ENCODE measurements at places on chromosomes 1 and 21.
A peak's percentile ranks its signal among the peaks of the same experiment; 100 is the strongest.

DNA sequence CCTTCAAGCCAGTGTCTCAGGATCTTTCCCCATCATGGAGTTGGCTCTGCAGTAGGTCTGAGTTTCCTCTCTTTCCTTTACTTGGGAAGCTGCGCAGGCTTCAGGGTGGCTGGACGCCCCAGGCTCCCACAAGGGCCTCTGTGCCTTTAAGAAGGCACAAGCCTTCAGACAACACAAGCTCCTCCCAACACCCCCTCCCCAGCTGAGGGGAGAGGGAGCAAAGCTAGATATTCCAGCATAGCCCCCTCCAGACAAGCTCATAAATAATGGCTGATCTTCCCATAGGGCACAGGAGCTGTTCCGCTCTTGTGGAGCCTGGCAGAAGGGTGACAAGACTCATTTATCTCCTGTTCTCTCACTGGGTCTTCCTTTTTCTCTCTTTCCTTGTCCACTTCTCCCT, 27.9 kb upstream of the ATP2B4 start:
- DNase-seq, result no peak

DNA sequence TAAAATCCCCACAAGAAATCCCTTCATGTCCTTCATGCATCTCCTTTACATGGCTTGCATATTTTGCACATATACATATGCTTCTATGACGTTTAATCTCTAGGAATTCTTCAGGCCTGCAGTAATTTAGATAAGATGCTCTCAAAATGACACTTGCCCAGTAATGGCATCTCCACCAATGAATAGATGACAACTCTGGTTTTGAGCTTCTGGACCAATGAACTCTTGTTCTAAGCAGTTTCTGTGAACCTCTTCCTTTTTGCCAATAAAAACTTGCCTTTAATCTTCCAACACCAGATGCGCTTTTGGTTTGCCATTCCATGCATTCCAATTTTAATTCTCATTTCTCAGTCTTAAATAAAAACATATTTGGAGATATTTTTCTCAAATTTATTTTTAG, 189.8 kb upstream of the OLFM3 start:
- no peak for DNase-seq

- no peak for DNase-seq
Measured at GRCh38 chr1:51558375-51558924, 39.4 kb upstream of the EPS15 start.

GRCh38 chr1:209486861-209487593, 96.5 kb upstream of the CAMK1G start:
- DNase-seq, result no peak

- no peak for DNase-seq
Measured at GRCh38 chr1:207808911-207809555, 57.2 kb downstream of the CD46 start.

DNA sequence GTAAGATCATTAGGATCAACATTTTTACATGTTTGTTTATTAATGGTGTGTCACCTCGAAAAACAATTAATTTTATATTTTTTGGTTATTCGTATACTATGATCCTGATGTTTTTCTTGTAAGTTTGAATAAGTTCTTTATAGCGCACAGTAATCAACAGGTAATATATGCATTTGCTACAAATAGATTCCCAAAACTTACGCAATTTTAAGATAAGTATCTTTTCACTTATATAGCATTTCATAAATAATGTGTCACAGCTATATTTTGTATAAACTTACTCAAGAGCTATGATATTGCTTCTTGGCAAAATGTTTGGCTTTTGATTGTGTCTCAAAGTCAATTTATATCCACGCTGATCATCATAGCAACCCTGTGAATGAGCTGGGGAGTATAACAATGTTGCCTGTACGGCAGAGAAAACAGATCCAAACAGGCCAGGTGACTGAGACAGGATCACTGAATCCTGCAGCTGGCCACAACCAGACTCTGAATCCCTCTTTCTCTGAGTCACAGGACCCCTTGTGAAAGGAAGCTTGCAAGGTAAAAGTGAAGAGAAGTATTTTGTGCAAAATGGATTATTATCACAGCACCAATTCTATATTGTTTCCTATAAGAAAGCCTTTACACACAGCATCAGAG, 48.6 kb downstream of the GNG12 start:
- DNase-seq, result no peak

DNA sequence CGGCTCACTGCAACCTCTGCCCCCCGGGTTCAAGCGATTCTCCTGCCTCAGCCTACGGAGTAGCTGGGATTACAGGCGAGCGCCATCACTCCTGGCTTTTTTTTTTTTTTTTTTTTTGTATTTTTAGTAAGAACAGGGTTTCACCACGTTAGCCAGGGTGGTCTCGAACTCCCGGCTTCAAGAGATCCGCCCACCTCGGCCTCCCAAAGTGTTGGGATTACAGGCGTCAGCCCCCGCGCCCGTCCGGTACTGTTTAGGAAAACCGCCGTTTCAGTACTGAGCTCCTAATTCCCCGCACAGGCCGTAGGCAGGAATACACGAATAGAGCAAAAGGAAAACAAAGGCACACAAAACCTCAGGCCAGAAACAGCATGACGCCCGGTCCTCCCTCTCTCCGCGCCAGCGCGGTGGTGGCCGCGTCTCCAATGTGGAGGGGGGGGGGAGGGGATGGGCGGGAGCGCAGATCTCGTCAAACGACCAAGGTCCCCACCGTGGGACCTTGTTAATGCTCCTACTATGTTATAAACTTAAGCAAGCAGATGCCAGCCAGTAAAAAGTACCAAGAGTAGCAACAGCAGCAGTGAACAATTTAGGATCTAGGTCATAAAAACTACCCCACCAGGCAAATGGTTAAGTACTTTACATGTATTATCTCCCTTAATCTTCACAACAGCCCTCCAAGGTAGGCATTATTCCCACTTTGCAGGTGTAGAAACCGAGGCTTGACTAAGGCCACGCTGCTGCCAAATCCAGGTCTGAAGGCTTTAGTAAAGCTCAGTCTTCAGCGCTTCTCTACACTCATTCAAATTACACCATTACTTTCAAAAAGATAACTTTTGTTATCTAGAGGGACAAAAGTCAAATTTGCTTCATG, 648 bp upstream of the ADAR start:
- DNase-seq, result peak; percentile 22

DNA sequence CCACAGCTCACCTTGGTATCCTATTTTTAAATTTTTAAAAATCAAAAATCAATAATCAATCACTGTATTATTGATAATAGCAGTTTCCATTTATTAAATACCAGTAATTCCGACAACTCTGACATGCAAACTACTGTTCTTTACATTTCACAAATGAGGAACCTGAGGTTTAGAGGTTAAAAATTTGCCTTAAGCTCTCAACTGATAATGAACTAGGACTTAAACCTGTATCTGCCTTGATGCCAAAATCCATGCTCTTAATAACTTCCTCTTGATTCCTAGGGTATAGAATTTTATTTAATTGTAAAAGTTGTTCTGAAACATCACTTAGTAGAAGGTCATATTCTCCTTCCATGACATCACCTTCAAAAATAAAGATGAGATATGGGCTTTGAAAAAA, 5.6 kb downstream of the ARHGAP29 start:
- DNase-seq, result no peak

DNA sequence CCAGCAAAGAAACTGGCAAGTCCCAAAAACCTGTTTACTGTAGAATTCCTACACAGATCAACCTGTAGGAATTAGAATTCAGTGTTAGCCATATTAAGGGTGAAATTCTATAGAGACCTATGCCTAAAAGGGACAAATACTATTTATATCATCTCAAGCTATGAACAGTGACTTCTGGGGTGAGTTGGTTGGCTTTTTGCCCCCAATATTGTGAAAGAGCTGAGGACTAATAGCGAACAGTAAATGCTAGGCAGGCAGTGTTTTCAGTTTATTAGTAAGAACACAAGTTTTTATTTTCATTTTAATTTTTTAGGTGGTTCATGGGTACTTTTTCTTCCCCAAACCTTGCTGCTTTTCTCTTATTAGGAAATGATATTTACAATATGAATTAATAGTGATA, 15.3 kb downstream of the SLC16A4 start:
- DNase-seq, result no peak

- no peak for DNase-seq
Measured at GRCh38 chr1:40820251-40820797, 36.7 kb downstream of the KCNQ4 start.

GRCh38 chr1:107683191-107683657, 281.8 kb downstream of the VAV3 start:
- DNase-seq, result no peak

DNA sequence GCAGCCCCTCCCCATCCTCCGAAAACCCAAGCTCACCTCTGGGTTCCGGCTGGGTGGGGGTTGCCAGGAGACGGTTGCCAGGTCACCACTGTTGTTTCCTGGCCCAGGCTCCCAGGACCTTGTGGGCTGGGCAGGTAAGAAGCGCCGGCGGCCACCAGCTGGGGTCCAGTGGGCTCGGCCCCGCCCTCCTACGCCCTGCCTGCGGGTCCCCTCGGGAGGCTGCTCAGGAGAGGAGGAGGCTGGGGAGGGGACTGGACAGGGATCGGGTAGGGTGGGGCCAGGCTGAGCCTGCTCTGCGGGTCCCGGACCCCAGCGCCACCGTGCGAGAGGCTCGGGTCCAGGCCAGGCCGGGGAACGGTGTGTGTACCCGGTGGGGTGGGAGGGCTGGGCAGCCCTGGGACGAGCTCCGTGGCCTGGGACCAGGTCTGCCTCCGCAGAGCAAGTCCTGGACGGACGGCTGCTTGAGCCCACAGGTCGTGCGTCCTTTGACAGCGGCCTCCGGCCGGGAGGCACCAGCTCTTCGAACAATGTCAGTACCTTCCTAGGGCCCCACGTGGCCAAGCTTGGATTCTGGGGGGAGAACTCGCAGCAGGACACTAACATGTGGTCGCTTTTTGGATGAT, at the start of gene TTLL10:
TSS of gene TTLL10 (plus strand) at position 88 of the 623 bp plus-strand sequence. CDS start 5,336 bp downstream, outside the sequence.
- DNase-seq, result no peak

DNA sequence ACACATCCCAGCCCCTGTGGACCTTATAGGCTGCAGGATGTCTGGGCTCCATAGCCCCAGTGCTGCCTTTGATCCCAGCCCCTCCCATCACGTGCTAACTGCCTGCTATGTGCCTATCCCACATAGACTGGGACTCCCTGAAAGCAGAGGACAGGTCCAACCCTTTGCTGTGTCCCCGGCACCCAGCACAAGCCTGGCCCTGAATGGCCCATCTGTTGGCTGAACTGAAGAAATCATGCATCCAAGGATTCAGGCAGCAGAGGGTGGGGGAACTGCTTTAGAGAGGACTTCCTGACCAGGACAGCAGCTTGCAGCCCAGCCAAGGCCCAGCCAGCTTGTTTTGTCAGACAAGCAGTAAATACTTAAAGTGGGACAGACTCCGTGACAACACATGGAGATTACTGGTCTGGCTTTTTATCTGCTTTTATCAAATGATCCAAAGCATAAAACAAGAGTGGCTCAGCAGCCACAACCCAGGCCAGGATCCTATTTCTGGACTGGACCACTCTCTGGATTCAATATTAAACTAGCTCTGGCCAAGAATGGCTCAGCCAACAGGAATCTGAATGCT, 69.3 kb downstream of the GLIS1 start:
- no peak for DNase-seq

DNA sequence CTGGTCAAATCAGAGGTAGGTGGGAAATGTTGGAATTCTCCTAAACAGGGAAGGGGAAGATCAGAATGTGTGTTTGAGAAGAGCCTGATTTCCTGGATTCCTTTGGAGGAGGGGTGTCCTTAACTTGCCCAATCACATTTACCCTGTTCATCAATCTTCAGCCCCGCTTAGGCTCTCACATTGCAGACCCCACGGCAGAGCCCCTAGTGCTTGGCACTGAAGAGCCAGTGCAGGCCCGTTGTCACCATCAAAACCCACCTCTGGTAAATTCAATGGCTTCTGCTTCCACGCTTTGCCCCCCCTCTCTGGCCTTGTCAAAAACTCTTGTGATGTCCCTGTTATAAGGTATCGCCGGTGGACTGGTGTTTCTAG, 2.3 kb downstream of the AGPAT3 start:
- DNase-seq, result no peak

DNA sequence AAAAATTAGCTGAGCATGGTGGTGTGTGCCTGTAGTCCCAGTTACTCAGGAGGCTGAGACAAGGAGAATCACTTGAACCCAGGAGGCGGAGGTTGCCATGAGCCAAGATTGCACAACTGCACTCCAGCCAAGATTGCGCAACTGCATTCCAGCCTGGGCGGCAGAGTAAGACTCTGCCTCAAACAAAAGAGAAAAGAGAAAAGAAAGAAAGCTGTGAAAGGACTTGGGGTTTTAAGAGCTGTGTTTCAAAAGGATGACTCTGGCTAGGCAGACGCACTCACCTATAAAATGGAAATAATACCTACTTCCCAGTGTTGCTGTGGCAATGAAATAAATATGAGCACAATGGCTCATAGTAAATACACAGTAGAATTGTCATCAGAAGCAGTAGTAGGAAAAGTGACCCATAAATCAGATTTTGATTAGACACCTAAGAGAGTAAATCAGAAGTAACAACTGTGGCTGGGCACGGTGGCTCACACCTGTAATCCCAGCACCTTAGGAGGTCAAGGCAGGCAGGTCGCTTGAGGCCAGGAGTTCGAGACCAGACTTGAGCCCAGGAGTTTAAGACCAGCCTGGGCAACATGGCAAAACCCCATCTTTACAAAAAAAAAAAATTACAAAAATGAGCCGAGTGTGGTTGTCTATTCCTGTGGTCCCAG, 45.9 kb upstream of the PUM1 start:
- DNase-seq, result no peak

Data from amygdala (tissue), 56 donors.